D721Med (cell line): ENCODE measurements at places on chromosomes 1 and 21.

DNA sequence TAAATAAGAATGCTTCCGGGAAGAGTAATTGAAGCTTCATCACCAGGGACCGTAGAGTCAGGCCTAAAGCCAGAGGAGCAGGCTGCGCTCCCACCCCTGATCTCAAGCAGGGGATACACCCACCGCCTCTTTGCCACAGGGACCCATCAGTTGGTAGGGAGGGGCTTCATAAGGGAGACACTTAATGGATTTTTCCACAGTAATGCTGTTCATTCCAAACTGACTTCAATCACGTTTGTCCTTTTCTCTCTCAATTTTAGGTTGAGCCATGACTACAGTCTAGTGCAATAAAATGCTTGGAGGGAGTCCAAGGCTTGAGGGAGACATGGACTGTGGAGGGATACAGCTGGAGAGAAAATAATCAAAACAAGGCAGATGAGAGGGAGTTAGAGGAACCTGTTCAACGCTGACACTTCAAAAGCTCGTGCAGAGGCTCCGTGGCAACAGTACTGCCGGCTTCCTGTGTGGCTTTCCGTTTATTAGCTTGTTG, 111.5 kb downstream of the SEC16B start:
- no peak for DNase-seq

DNA sequence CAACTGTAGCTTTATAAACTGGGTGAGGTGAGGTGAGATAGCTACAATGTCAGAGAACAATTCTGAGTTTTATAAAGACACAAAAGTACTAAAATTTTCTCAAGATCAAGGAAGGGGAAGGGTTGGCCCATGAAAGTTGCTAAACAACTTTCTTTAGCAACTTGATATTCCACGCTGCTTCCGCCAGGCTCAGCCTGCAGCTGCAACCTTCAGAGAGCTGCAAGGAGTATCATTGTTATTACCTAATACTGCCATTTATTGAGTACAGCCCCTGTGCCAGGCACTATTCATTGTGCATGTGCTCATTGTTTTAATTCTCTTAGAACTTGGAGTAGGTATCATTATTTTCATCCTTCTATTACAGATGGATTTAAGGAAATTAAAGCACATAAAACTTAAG, 34.1 kb upstream of the SUCO start:
- no peak for DNase-seq

GRCh38 chr1:32060914-32061313, 11.8 kb upstream of the TMEM39B start:
- DNase-seq = no peak

GRCh38 chr1:44059664-44060355, 28.5 kb upstream of the SLC6A9 start:
- DNase-seq = no peak

- DNase-seq = no peak
Observed at GRCh38 chr21:44858291-44858690, 15.2 kb downstream of the PTTG1IP start.

DNA sequence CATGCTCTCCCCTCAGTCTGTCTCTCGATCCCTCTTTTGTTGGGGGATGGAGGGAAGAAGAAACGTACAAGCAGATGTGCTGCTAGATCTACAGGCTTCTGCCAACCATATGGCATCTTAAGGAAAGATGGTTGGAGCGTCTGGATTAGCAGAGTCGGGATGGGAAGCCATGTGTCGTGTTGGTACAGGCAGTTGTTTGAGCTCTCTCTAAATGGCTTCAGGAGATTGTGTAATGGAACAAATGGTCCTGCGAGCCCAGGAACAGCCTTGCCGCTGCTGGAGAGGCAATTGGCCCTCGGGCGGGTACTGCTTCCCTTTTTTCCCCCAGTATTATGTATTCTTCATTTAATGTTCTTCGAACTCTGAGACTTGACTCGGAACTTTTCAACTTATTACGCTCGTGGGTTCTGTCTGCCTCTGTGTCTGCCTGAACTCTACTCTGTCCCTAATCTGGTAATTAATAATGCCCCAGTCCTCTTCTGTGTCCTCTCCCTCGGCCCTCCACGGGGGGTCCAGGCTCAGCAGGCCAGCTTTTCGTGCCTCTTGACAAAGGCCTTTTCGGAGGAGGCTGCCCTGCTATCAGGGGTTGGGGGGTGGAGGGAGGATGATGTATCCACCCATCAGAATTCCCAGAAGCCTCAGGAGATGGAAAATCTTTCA, 215.3 kb downstream of the SDCCAG8 start:
- DNase-seq = no peak

GRCh38 chr1:205417870-205418635, 3.8 kb downstream of the LEMD1 start:
- DNase-seq = no peak

GRCh38 chr1:97870589-97870988, 50.2 kb downstream of the DPYD start:
- no peak for DNase-seq

DNA sequence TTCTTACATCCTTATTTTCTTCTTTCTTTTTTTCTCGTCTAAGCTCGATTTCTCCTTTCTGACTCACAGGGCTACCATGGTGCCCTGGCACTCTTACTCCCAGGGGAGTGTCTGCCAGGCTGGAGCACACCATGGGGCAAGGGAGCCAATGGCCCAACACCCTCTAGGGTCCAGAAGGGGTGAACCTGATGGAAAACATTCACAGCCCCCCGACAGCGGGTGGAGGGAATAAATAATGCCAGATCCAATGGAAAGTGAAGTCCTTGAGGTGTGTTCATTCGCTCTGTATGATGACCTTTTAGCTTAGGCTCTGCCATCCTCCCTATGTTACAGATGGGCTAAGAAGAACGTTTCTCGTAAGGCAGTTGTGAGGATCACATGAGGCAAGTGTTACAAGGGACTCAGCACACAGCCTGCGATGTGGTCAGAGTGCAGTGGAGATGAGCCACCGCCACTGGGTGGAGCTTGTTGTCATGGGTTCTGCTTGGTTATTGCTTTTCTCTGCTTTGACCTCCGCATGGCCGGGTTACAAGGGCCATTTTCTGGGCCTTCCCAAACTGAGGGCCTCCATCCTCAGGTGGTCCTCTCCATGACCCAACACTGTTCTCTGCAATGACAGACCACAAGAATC, 3.5 kb upstream of the FCMR start:
- no peak for DNase-seq

DNA sequence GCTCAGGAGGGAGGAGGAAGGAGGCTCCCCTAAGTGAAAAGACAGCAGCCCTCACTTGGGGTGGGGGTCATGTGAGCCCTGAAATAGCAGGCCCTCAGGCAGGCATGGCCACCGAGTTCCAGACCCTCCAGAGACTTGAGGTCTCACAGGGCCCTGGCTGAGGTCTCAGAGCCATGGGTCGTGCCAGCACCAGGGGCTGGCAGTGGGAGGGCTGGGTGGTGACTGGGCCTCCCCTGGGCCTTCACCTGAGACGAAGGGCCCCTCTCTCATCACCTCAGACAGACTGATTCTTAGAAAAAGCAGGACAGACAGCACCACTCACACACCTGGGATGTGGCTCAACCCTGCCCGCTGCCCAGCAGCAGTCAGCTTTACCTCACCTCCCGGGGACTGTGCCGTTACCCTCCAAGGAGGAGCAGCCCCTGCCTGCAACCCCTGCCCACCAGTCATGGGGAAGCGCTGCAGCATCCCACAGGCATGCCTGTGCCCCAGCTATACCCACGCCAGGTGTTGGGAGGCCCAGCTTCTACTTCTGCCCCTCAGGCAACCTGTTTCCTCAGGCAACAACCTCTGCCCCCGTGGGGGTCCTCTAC, 42.6 kb upstream of the LRP8 start:
- DNase-seq = no peak

- DNase-seq = peak; percentile 100
Observed at GRCh38 chr1:161177112-161177935, at the start of gene B4GALT3. B4GALT3 (minus strand) TSS chr1:161177507; CDS start chr1:161176060, 1,447 bp downstream.

DNA sequence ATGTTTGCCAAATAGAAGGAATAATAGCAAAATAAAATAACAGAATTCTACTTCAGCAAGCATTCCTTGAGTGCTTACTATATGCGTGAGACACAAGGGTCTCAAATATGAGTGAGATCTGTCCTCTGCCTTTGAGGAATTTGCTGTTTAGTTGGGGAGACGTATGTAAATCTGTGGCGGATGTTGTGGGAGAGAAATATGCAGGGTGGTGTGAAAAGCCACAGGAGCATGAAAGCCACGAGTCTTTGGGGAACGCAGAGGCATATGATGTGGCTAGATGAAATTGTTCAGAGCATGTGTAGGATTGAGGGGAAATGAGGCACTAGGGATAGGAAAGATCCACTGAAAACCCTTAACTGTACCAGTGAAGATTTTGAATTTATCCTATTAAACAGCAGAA, 244.4 kb downstream of the PBX1 start:
- no peak for DNase-seq

GRCh38 chr1:20108366-20109123, 10.8 kb downstream of the PLA2G2D start:
- DNase-seq = no peak

DNA sequence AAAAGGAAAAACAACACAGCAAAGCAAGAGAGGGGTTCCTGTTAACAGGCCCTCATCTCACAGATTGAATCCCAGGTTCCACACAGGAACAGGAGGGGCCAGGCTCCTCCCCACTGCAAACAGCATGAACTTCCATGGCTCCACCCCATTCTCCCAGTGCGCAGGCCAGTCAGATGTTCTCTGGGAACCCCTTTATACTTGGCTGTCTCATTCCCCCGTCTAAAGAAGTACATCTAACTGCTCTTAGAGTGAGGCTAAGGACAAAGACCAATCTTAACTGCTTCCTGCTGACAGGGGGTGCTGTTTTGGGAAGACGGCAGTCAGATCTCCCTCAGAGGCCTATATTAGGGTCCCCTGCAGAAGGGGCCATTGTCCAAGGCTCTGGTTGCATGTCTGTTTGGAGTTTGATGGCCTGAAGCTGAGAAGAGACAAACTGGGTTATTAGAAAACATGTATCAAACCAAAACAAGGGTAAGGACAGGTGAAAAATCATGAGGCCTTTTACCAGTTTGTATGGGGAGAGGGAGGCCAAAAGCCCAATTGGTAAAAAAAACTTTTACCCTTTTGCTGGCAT, 10.5 kb upstream of the NASP start:
- DNase-seq = no peak

- no peak for DNase-seq
Observed at GRCh38 chr1:182845379-182845778, 6.2 kb downstream of the DHX9 start.

GRCh38 chr1:23449958-23450357, 25.4 kb upstream of the TCEA3 start:
- no peak for DNase-seq

DNA sequence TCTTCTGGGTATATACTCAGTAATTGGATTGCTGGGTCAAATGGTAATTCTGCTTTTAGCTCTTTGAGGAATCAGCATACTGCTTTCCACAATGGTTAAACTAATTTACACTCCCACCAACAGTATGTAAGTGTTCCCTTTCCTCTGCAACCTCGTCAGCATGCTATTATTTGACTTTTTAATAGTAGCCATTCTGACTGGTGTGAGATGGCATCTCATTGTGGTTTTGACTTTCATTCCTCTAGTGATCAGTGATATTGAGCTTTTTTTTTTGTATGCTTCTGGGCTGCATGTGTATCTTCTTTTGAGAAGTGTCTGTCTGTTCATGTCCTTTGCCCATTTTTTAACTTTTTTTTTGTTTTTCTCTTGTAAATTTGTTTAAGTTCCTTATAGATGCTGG, 279.4 kb downstream of the PTGER3 start:
- no peak for DNase-seq

- DNase-seq = no peak
Observed at GRCh38 chr1:2404890-2405511, 7.4 kb downstream of the PEX10 start.

DNA sequence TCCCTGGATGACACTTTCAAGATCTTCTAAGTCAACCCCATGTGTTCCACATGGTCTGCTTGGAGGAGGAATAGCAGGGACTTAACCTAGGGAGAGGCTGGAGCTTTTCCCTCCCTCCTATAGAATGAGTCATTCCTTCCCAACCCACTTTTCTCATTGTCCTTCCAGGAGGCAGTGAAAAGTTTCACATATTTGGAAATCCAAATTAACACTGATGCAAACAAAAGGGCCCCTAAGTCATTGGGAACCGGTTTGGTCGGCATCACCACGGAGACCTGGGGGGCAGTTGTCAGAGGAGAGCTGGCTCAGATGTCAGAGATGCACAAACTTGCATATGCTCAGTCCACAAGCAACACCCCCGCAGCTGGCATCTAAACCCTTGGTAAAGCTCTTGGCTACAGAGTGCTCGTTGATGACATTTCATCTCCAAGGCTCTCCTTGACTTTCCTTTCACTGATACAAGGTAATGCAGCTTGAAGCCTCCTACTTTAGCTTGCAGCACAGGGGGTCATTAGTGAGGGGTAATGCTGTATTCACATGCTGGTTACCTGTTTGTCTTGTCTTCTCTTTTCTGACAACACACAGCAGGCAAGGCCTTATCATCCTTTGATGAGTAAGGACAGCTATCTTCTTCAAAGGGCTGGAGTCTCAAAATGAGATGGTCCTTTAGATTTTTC, 12.3 kb upstream of the LRRC8D start:
- no peak for DNase-seq

GRCh38 chr1:22636353-22636752, at the start of gene C1QA:
C1QA (plus strand) TSS chr1:22636628; CDS start chr1:22637617, 989 bp downstream.
- DNase-seq = no peak

DNA sequence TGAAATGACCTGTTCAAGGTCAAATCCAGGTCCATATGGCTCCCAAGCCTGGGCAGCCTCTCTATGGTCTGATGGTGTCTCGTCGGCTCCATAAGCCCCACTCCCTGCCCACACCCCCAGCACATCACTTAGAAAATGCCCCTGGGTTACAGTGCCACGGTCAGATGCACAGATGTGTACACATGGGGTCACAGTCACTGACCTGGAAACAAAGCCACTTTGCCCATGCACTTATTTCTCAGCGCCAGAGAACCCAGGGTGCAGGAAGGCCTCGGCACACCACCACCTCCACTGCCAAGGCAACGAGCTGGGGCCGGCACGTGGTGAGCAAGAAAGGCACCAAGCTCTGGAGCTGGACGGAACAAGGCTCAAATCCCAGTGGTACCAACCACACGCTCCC, 24.7 kb downstream of the IFFO2 start:
- DNase-seq = no peak

GRCh38 chr1:36663772-36664430, 181.2 kb upstream of the CSF3R start:
- no peak for DNase-seq

DNA sequence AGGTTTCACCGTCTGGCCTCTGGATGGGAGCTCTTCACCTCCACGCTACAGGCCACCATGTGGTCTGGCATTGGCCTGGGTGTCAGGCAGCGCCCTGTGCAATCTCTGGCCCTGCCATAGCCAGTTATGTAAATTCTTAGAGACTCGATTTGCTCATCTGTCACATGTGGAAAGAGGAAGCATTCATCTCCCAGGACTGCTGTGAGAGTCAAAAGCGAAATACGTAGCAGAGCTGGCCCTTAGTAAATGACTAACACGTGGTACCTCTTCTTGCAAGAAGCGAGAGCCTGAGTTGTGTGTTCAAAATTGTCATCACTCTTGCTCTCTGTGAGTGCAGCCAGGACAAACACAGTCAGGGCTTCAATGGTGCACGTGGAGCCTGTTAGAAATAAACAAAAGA, 159.0 kb upstream of the BACE2 start:
- no peak for DNase-seq

- no peak for DNase-seq
Observed at GRCh38 chr21:33189824-33190223, 39.9 kb upstream of the IFNAR2 start.

- no peak for DNase-seq
Observed at GRCh38 chr1:160410406-160411005, 10.1 kb downstream of the VANGL2 start.

- no peak for DNase-seq
Observed at GRCh38 chr1:25185409-25186160, 46.7 kb downstream of the SYF2 start.

GRCh38 chr1:240033406-240033805, 58.3 kb upstream of the FMN2 start:
- no peak for DNase-seq
